ENCODE measurements at places on chromosomes 13 and 19.
A peak's percentile ranks its signal among the peaks of the same experiment; 100 is the strongest.

DNA sequence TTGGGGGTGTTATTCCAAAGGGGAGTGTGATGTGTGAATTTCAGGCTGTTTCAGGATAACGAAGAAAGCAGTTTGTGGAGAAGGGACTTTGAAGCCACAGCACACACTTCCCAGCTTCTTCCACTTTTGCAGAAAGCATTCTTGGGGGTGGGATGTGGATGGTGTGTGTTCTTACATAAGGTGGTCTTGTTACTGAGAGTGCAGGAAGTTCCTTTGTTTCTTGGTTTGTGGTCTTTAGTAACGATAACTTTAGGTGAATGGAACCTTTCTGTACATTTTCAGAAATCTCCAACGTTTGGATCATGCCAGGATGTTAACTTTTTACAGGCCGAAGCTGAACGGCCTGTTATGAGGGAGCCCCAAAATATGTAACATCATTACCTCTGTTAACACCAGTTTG is 251.8 kb downstream of the KCNRG start:
- no peak for DNase-seq

DNA sequence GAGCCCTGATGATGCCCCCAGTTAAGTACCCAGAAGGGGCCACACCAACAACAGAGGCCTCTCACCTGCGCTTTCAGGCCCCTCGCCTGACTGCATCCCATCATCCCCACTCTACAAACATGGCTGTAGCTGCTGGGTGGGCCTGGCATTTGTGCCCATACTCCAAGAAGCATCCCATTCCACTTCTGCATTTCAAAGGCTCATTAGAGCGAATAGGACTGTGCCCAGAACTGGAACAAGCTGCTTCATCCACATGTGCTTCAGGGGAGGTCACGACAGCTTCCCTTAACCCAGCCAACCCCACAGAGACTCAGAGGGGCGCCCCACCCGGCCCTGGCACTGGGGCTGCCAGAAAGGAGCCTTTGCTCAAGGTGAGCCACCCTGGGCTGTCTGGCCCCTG is 156.9 kb downstream of the SIPA1L3 start:
- DNase-seq, result no peak

DNA sequence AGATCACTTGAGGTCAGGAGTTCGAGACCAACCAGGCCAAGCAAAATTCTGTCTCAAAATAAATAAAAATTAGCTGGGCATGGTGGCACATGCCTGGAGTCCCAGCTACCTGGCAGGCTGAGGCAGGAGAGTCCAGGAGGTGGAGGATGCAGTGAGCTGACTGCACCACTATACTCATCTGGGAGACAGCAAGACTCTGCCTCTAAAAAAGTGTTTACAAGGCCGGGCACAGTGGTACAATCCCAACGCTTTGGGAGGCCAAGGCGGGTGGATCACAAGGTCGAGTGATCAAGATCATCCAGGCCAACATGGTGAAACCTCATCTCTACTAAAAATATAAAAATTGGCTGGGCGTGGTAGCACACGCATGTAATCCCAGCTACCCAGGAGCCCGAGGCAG is 4.2 kb upstream of the DAPK3 start:
- DNase-seq, result no peak

- DNase-seq, result peak; percentile 6
These were observed 26.0 kb downstream of the WTIP start for GRCh38 chr19:34507414-34508067.

GRCh38 chr13:79128158-79128557 is 277.9 kb downstream of the RBM26 start:
- peak; percentile 0 for DNase-seq

GRCh38 chr13:67204764-67205163 is 25.4 kb downstream of the PCDH9 start:
- peak; percentile 33 for DNase-seq

- no peak for DNase-seq
These were observed 60.3 kb downstream of the SLC7A9 start for GRCh38 chr19:32809254-32809653.

DNA sequence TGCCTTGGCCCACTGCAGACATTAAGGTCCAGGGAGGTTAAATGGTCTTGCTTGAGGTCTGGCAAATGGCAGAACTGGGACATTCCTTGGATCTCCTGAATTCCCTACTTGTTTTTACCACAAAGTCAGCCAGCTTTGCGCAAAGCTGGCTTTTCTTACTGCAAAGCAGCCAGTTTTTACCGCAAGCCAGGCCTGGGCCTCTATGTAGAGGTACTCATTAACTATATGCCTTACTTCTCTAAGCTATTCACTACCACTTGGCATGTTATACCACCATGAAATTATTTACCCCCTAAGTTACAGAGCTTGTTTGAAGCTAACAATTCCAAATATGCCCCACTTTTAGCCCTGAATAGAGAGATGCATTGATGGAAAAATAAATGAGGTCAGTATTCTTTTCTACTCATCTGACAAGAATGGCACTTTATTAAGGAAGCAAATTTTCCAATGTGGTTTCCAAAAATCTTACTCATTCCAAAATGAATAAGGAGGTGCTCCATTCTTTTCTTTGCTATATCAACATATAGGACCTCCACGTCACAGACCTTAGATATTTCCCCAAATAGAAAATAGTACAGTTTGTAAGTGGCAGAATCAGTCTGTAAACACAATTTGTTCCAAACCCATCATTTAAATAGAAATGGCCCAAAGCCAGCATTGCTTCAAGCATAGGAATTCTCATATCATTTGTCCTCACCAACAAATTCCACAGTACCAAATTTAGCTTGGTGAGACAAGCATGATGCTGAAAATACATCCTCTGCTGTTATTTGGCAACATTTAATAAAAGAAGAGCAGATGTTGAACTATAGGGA is 143.9 kb upstream of the TSC22D1 start:
- DNase-seq, result peak; percentile 96

GRCh38 chr19:39745643-39746042 is 7.8 kb upstream of the CLC start:
- DNase-seq, result no peak

DNA sequence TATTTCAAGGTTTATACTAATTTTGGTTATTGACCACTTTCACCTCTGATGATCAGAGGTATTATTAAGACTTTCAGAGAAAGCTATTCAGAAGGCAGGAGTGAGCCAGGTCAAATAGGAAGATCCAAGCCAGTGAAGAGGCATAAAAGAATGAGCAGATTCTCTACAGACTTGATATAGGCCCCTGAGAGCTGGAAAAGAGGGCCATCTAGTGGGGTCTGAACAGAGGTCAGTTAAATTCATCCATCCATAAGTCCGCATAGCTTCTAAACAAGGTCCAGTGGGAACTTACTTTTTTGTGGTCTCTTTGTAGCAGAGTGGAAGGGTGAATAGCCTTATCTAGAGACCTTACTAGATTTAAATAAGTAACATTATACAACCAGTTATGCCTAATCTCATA is 126.6 kb upstream of the UFM1 start:
- peak; percentile 46 for DNase-seq

GRCh38 chr19:39264306-39265290 is 3.6 kb upstream of the IFNL2 start:
- no peak for DNase-seq

GRCh38 chr13:73258406-73258805 is 199.6 kb downstream of the KLF5 start:
- no peak for DNase-seq

DNA sequence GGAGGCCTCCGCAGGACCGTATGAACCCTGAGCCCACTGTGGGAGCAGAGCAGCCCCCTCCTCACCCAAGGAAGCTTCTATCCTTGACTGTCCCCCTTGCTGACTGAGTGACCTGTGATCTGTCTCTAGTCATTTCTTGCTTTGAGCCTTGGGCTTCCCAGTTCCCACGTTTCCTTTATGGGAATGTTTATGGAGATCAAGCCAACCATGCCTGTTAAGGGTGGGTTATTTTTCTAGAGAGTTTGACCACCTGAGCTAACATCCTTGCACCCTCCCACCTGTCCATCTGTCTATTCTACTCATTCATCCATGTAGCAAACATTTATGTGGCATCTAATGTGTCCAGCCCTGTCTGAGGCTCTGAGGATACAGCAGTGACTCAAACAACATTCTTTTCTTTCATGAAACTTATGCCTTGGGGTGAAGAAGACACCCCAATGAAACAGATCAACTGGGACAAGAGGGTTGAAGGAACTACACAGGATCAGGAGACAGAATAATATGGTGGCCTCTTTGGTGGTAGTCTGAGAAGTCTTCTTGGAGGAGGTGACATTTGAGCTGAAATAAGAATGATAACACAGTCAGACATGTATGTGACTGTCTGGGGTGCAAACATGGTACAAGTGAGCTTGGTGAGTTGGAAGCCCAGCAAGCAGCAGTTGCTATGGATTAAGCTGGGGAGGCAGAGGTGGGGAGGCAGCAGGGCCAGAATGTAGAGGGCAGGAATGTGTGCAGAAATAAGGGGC is 30.5 kb downstream of the CERS4 start:
- DNase-seq, result no peak

- peak; percentile 61 for DNase-seq
These were observed 9.0 kb upstream of the LTBP4 start for GRCh38 chr19:40592170-40592569.

- DNase-seq, result no peak
These were observed 56.1 kb downstream of the DNAJC15 start for GRCh38 chr13:43079392-43079931.

DNA sequence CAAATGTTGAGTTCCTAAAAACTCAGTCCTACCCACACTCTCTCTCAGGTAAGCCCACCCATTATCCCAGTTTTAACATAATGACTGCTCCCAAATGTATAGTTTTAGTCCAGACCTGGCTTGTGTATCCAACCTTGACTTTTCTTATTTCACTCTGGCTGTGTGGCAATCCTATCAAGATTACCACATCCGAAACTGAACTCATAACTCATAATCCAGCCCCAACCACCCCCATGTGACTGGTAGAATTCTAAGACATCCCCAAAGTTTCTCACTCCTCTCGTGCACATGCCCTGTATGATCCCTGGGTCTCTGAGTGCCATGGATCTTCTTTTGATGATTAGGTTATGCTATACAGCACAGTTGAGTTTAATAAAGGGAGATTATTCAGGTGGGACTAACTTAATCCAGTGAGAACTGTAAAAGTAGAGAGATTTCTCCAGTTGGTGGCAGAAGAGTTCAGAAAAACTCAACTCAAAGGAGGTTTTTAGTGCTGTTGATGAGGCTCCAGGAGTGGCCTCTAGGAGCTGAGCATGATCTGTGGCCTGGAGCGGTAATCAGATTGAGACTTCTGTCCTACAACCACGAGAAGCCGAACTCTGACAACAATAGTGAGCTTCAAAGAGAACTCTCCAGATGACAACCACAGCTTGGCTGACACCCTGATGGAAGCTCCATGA is 413.4 kb downstream of the ZNF536 start:
- no peak for DNase-seq

- DNase-seq, result no peak
These were observed 116.5 kb upstream of the VSTM2B start for GRCh38 chr19:29409076-29409862.

GRCh38 chr19:55676889-55677505 is 2.0 kb downstream of the EPN1 start:
- DNase-seq, result no peak

- no peak for DNase-seq
These were observed 311.9 kb downstream of the COG6 start for GRCh38 chr13:39967199-39967959.

DNA sequence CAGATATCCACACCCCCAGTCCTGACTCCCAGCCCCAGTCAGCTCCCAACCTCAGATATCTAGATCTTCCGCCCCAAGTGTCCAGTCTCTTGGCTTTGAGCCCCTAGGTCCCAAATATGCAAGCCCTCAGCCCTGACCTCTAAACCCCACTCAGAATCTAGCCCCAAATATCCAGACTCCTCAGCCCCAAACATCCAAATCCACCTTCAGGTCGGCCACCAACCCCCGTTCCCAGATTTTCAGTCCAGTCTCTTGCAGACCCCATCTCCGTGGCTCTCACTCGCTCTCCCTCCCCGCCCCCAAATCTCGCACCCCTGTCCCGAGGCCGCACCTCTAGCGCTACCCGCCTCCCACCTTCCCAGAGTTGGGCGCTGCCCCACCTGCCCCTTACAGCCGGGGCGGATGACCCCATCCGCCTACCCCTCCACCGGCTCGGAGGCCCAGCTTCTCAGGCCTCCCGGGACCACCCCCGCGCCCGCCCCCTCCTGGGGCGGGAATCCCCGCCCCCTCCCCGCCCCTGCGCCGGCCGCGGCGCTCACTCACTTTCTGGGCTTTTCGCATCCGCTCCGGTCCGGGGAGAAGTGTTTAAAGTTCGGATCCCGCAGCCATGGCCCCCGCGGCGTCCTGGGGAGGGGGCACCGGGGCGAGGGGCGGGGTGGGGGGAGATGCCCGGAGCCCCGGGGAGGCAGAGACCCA is 604 bp downstream of the ERFL start:
- DNase-seq, result no peak

GRCh38 chr13:31361673-31362072 is 161.9 kb downstream of the B3GLCT start:
- no peak for DNase-seq

- no peak for DNase-seq
These were observed 28.6 kb upstream of the SLC15A1 start for GRCh38 chr13:98781045-98781444.

DNA sequence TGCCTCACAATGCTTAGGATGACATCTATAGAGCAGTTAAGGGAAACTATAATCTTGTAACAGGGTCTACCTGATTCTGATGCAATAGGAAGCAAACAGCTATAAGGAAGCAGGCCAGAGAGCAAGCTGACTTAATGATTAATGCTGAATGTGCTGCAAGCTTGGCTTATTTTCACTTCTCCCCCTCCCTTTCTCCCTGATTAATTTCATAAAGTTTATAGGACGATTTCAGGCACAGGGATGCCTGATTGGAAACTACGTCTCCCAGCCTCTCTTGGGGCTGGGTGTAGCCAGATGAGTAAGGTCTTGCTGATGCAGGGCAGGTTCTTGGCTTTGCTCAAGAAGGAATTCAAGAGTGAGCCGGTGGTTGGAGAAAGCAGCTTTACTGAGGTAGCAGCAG is 82.8 kb upstream of the MRI1 start:
- peak; percentile 10 for DNase-seq

DNA sequence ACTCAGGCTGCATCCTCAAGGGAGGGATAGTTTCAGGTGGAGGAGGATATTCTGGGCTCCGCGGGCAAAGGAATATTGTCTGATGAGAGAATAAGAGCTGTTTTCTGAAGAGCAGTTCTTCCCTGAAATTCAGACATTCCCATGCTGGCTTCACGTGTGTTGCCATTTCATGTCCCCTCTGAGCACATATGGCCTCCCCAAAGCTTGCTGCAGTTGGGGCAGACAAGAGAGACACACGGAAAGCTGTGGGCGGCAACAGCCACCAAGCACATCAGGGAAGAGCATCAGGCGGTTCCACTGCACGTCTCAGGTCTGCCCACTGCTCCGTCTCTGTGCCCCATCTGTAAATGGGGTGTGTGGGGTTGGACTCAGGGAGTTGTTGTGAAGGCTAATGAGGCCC is 247.5 kb upstream of the TSHZ3 start:
- no peak for DNase-seq

Data from fibroblast of skin of back (primary cell).